Common myeloid progenitor, CD34-positive (primary cell): ENCODE measurements at places on chromosomes 1 and 21.
A peak's percentile ranks its signal among the peaks of the same experiment; 100 is the strongest.

DNA sequence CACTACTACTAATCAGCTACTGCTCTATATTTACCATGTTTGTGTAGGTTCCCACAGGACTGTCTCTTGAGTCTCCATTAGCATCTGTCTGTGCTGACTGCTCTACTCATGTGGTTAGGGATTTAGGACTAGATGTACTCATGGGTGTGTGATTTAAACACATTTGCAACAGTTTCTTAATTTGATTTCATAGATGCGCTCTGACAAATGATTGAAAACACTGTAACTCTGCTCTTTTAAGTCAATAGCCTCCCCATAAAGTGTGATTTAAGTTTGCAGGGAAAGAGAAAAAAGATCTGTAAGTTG is 809.3 kb downstream of the NCAM2 start:
- DNase-seq: no peak
- H3K4me3 ChIP-seq: no peak overlapping the region
- H3K27me3 ChIP-seq: no peaks in the 10 kb centered on the region
- H3K27ac ChIP-seq: no peak overlapping the region
- no peaks in the 10 kb centered on the region for H3K36me3 ChIP-seq

- peak; percentile 1 for DNase-seq
- H3K27me3 ChIP-seq: no peaks in the 10 kb centered on the region
- H3K4me1 ChIP-seq: no peaks in the 10 kb centered on the region
- no peak overlapping the region for H3K4me3 ChIP-seq
- H3K27ac ChIP-seq: no peak overlapping the region
- H3K36me3 ChIP-seq: no peaks in the 10 kb centered on the region
Observed at GRCh38 chr1:55860798-55861519, 645.8 kb upstream of the USP24 start.

- H3K4me1 ChIP-seq: no peaks in the 10 kb centered on the region
- H3K4me3 ChIP-seq: no peak overlapping the region
- H3K27me3 ChIP-seq: no peaks in the 10 kb centered on the region
- DNase-seq: no peak
- peaks cover 3% of the 10 kb centered on the region for H3K36me3 ChIP-seq
Observed at GRCh38 chr1:10607228-10607627, 132.5 kb downstream of the PEX14 start.

DNA sequence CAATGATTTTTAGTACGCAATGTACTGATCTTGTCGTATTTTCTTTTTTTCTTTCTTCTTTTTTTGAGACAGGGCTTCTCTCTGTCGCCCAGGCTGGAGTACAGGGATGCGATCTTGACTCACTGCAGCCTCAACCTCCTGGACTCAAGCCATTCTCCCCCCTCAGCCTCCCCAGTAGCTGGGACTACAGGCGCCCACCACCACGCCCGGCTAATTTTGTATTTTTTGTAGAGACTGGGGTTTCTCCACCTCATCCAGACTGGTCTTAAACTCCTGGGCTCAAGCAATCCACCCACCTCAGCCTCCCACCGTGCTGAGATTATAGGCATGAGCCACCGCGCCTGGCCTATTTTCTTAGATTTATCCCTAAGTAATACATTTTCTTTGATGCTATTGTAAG is 43.9 kb upstream of the COL6A2 start:
- no peaks in the 10 kb centered on the region for H3K36me3 ChIP-seq
- DNase-seq: no peak
- no peaks in the 10 kb centered on the region for H3K4me1 ChIP-seq
- no peaks in the 10 kb centered on the region for H3K27me3 ChIP-seq

- no peaks in the 10 kb centered on the region for H3K27me3 ChIP-seq
- no peak for DNase-seq
- H3K4me3 ChIP-seq: no peak overlapping the region
- no peak overlapping the region for H3K27ac ChIP-seq
Observed at GRCh38 chr1:185825556-185825955, 91.4 kb downstream of the HMCN1 start.

- H3K27me3 ChIP-seq: no peaks in the 10 kb centered on the region
- peaks cover 49% of the 10 kb centered on the region for H3K4me1 ChIP-seq
- H3K36me3 ChIP-seq: no peaks in the 10 kb centered on the region
- H3K4me3 ChIP-seq: no peak overlapping the region
- DNase-seq: peak; percentile 34
Observed at GRCh38 chr1:201675143-201675542, 136.2 kb downstream of the NAV1 start.

DNA sequence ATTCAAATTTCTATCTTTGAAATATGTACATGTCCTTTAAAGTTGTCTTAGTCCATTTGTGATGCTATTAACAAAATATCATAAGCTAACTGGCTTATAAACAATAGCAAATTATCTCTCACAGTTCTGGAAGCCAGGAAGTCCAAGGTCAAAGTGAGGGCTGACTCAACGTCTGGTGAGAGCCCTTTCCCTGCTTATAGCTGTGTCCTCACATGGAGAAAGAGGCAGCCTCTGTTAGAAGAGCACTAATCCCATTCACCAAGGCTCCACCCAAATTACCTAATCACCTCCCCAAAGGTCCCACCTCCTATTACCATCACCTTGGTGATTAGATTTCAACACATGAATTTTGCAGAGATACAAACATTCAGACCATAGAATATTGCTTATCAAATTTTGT is 450.1 kb upstream of the BEND5 start:
- H3K4me3 ChIP-seq: no peak overlapping the region
- H3K36me3 ChIP-seq: no peaks in the 10 kb centered on the region
- no peak for DNase-seq
- no peaks in the 10 kb centered on the region for H3K27me3 ChIP-seq
- no peak overlapping the region for H3K27ac ChIP-seq

DNA sequence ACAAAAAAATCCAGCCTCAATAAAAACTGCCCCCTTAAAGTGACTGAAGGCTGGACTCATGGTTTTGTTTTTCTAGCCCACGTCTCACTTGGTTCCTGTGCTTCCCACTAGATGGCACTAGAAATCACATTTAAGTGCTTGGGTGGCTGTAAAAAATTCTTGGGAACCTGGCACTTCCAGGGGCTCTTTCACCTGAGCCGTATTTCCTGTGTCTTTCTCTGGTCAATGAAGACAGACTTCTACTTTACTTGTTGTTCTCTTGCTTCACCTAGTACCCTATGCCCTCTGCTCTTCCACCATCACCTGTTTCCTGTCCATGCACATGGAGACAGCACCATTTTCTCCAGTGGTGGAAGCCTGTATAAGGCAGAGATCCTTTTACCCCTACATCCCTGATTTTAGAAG is 20.0 kb downstream of the METTL13 start:
- H3K4me3 ChIP-seq: no peak overlapping the region
- peaks cover 32% of the 10 kb centered on the region for H3K4me1 ChIP-seq
- no peak overlapping the region for H3K27ac ChIP-seq
- DNase-seq: peak; percentile 53
- H3K36me3 ChIP-seq: peaks cover 22% of the 10 kb centered on the region
- no peaks in the 10 kb centered on the region for H3K27me3 ChIP-seq

DNA sequence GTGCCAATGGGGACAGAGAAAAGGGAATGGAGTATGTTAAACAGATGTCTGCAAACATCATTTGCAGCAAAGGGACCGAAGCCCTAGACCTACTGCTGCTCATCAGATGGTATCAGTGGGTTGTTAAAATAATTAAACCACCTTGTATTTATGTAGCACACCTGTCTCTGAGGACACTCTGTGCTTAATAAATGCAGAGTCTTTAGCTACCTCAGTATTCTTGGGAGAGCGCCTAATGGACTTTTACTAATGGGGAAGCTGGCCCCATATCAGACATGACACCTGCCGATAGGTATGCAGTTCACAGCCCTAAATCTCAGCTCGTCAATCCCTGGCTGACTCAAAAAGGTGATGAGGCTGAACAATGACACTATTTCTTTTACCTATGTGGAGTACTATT is 54.4 kb downstream of the SYT6 start:
- no peak overlapping the region for H3K27ac ChIP-seq
- DNase-seq: no peak
- H3K36me3 ChIP-seq: no peaks in the 10 kb centered on the region
- no peak overlapping the region for H3K4me3 ChIP-seq
- no peaks in the 10 kb centered on the region for H3K27me3 ChIP-seq
